ENCODE measurements at places on chromosomes 2 and 18.

- no peak for DNase-seq
These were observed 38.2 kb upstream of the CYP1B1 start for GRCh38 chr2:38113981-38114708.

DNA sequence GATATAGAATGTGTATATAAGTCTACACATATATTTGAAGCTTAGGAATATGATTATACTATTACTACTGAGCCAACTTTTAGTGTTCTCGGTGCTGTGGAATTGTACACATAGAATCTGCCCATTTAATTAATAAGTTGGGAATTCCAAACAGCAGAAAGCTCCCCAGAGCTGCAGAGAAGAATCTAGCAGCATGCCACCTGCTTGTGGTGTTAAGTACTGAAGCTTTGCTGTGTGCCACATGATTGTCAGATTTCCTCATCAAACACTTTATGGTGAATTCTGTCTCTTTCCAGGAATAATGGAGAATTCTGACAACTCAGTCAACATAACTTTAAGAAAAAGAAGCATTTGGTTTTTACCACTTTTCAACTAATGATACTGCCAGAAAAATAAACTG is 117.8 kb downstream of the WDSUB1 start:
- DNase-seq: no peak

- DNase-seq: peak; percentile 49
These were observed 291.8 kb downstream of the NEDD4L start for GRCh38 chr18:58335821-58336220.

DNA sequence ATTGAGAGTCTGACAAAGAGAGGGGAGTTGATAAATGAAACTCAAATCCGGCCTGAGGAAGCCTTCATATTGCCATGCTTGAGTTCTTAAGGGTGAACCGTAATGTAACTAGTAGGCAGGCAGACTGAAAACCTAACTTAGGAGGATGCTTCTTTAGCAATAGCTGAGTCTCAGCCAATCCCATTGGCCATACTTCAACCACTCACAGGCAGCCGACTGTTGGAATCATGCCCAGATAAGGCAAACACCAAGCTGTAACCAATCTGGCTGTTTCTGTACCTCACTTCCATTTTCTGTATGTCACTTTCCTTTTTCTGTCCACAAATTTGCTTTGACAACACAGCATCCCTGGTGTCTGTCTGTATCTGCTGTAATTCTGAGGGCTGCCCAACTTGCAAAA is 39.5 kb downstream of the TPRKB start:
- DNase-seq: no peak

GRCh38 chr2:59572227-59572626 is 981.2 kb downstream of the BCL11A start:
- no peak for DNase-seq

DNA sequence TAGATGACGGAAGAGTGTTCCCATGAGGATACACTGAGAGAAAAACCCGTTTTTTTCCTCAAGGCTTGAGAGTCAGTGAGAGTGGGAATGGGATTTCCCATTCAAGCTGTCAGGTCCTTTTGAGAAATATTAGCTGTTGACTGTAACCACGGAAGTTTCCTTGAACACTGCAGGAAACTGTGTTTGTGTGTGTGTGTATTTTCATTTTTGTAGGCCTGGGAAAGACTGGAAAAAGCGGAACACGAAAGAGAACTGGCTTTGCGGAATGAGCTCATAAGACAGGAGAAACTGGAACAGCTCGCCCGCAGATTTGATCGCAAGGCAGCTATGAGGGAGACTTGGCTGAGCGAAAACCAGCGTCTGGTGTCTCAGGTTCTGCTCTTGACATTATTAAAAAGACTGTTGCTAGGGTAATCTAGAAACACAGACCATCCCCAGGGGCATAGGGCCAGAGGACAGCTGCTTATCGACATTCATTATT is 98.8 kb upstream of the EML6 start:
- DNase-seq: no peak

DNA sequence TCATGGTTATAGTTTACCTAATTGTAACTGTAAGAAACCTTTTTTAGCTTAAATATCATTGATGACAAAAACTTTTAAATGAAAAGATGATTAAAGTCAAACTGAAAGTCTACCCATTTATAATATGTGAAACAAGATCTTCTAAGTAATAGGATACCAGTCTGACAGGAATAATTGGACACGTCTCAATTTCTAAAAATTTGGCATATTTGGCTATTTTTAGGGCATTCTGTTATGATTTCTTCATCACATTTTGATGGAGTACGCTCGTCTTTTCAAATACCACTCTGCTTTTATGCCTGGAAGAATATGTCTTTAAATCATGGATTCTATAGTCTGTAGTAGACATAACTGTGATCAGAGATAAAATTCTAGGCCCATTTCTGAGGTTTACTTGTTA is 1.3 kb downstream of the R3HDM1 start:
- no peak for DNase-seq

GRCh38 chr2:190121971-190122370 is 59.4 kb upstream of the MSTN start:
- DNase-seq: no peak

GRCh38 chr2:221943076-221943810 is 355.6 kb downstream of the PAX3 start:
- DNase-seq: no peak

DNA sequence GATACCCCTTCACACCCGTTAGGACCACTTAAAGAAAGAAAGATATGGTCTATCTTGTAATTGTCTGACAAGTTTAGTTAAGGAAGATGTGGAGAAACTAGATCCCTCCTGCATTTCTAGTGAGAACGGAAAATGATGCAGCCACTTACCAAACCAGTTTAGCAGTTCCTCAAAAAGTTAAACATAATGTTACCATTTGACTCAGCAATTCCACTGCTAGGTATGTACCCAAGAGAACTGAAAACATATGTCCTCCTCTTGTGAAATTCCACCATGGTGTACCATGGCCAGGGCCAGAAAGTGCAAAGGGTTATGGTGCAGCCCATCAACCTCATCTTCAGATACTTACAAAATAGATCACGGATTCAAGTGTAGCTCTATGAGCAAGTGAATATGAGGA is 79.0 kb upstream of the ID2 start:
- no peak for DNase-seq

DNA sequence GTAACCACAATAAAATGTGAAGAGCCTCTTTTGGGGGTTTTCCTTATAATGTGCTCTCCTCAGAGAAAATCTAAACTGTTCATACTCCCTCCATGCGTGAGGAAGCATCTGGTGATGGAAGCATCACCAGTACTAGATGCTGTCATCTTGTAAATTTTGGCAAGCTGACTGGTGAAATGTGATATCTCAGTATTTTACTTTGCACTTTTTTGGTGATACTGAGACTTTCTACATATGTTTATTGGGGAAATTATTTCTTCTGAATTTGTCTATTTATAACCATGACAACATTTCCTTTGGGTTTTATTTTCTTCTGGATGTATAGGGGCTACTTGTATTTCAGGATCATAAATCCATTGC is 95.9 kb upstream of the DLGAP1 start:
- DNase-seq: no peak

DNA sequence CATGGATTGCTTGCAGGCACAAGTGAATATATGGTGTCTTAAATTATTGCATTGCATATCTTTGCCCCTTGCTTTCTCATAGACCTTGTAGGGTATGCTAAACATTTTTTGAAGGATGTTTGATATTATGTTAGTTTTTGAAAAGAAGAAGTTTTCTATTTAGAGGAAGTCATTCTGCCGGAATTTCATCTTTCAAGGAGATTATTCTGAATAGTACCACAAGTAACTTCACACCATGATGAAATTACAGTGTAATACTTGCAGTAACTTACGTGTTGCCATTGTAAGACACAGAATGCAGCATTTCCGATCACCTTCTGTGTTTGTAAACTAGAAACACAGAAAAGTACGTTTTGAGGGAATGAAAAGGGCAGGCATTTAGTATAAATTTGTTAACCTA is 71.9 kb downstream of the ACVR2A start:
- DNase-seq: no peak

- no peak for DNase-seq
These were observed 338.0 kb downstream of the TDRD15 start for GRCh38 chr2:21461754-21462240.

- no peak for DNase-seq
These were observed 10.8 kb downstream of the GLS start for GRCh38 chr2:190891372-190891771.

GRCh38 chr18:32770054-32770665 is 2.7 kb downstream of the KLHL14 start:
- DNase-seq: peak; percentile 91

GRCh38 chr2:127356531-127356930 is 31.2 kb downstream of the MAP3K2 start:
- DNase-seq: no peak

GRCh38 chr2:231396058-231396821 is 730 bp downstream of the B3GNT7 start:
- no peak for DNase-seq

- DNase-seq: no peak
These were observed 57.8 kb upstream of the CHN1 start for GRCh38 chr2:175062787-175063585.

- DNase-seq: no peak
These were observed 9.3 kb upstream of the EFEMP1 start for GRCh38 chr2:55932843-55933242.

GRCh38 chr2:120856421-120856862 is 120.8 kb downstream of the GLI2 start:
- DNase-seq: no peak
